Non-pigmented ciliary epithelial cell (primary cell): ENCODE measurements at places on chromosomes 16 and 17.

- no peak for DNase-seq
These were observed 21.7 kb upstream of the VWA3A start for GRCh38 chr16:22070361-22071330.

- DNase-seq: no peak
These were observed 5.6 kb upstream of the CHMP6 start for GRCh38 chr17:80986046-80986445.

DNA sequence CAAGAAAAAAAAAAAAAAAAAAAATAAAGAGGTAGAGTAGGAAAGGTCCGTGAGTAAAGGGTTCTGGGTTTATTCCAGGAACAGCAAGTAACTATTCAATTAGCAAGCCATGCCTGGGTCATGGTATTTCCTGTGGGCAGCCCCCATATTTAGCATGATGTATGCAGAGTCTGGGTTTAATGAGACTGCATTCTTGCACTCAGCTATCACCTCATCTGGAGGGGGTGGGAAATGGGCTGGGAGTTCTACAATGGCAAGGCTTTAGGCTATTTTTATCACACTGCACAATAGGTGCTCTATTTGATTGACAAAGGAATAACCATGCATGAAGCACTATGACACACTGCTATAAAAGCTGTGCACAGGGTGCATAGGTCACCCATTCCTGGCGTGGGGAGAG lies 104.0 kb upstream of the CCL2 start:
- DNase-seq: no peak

DNA sequence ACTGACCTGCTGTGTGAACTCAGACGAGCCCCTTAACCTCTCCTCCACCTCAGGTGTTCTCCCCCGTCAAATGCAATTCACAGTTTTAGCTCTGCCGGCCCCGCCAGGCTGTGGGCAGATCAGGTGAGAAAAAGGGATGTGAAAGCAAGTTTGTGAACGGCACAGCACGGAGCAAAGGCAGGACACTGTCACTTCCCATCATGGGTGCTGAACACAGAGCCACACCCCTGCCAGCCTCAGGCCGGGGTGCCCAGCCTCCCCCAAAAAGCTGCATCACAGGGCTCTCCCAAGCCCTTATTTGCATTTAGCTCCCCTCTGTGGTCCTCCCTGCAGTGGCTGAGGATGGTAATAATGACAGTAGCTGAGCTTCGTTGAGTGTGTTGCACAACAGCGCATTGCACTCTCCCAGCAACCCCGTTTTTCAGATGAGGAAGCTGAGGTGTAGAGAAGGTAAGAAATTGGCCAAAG lies 88.8 kb upstream of the TNRC6C start:
- DNase-seq: no peak

DNA sequence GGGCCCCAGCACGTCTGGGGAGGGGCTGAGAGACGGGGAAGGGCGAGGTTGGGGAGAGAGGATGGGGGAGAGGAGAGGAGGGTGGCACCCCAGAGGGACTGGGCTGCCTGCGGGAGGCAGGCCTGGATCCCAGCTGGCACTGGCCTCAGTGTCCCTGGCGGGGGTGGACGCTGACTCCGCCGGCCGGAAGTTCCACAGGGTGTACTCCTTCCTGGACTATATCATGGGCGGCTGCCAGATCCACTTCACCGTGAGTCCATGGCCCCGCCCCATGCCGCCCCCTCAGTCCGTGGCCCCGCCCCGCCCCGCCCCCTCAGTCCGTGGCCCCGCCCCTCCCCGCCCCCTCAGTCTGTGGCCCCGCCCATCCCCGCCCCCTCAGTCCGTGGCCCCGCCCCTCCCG lies 11.3 kb downstream of the CPNE7 start:
- no peak for DNase-seq

DNA sequence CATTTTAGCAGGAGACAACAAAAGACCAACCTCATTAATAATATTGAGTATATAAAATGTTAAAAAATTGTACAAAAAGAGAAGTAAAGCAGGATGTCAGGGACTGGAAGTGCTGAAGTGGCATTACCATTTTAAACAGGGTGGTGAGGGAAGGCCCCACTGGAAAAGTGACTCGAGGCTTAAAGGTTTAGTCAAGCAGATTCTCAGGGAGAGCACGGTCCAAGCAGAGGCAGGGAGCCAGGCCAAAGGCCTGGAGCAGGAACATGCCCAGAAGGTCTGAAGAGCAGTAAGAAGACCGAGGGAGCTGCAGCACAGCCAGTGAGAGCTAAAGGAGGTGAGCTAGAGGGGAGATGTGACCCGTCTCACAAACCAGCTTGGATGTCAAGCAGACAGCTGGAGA lies 7.6 kb downstream of the XPO6 start:
- DNase-seq: no peak

GRCh38 chr16:53064081-53064578 lies 9.3 kb downstream of the CHD9 start:
- no peak for DNase-seq

GRCh38 chr16:67718668-67719047 lies 458 bp downstream of the GFOD2 start:
- no peak for DNase-seq

- DNase-seq: no peak
These were observed 15.1 kb downstream of the SOCS1 start for GRCh38 chr16:11240636-11241473.

DNA sequence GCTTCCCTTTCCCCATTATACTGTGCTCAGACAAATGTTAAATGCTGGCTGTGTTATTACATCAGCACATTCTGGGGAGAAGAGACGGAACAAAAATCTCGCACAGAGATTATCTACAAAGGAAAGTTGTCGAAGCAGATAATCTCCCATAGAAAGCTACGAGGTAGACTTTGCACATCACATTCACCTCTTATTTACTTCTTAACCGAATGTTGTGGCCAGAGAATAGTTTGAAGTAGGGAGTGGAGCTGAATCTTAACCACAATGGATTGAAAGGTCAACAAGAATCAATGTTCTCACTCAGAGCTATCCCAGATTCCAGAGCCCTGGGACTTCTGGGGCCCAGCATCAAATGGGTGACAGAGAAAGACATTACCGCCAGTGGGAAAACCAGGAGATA lies 28.4 kb upstream of the LONP2 start:
- DNase-seq: no peak

GRCh38 chr16:82192665-82193064 lies 22.6 kb upstream of the MPHOSPH6 start:
- DNase-seq: peak; percentile 48

DNA sequence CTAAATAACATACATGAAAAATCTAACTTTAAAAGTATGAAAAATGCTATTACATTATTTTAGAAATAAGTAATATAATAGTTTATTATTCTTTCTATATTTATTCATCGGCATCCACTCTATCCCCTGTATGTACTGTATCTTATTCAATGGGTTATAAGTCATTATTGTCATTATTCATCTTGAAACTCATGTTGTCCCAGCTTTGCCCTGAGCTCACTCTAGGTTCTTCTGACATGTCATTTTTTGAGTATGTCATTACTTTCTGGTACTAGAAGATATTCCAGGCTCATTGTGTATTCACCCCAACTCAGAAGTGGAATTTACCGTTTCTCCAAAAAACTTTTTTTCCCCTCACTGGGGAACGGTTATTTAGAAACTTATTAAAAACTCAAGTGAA lies 53.0 kb upstream of the MNT start:
- no peak for DNase-seq

DNA sequence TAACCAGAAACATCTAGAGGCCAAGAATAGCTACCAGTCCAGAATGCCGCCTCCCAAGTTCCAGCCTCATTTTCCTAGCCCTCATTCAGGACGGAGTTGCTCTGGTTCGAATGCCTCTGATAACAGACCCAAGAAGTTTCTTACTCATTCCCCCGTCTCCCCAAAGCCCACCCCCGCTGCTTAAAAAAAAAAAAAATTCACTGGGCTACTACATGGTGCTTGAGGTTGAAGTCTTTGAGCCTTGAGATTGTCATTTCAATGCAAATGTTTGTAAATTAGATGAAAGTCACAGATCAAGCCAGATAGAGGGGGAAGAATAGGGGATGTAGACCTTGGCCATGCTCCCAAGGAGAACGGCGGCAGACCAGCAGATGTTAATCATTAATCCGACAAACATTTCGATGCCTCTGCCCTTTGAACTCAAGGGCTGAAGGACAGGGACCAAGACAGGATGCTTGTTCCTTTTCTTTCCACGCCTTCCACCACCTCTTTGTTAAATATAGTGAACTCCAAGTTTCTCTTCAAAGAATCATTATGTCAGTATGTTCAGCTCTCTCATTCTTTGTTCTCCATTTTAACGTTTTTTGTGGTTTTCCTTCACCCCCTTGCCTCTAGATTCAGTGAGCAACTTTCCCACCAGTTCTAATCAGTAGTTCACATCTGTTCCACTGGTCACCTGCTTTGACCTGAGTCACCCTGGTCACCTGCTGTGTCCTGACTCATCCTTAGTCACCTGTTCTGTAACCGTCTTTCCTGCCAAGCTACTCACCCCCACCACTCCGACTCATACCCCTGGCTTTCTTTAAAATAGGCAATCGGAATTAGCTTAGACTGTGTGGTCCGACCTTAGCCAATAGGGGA lies 190.3 kb downstream of the CPPED1 start:
- no peak for DNase-seq

DNA sequence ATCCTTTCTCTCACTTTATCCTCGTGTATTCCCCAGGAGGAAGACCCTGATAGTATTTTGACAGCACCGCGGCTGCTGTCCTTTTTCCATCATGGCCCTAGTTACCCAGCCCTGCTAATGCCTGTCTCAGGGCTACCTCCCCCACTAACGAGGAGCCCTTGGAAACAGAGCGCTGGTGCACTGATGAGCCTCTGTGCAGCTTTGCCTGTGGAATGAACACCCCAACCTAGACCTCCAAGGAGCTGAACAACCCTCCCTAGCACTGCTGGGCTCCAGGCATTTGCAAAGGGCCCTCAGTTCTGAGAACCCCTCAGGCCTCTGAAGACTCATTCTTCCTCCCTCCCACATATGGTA lies 23.3 kb upstream of the CCL1 start:
- DNase-seq: no peak

DNA sequence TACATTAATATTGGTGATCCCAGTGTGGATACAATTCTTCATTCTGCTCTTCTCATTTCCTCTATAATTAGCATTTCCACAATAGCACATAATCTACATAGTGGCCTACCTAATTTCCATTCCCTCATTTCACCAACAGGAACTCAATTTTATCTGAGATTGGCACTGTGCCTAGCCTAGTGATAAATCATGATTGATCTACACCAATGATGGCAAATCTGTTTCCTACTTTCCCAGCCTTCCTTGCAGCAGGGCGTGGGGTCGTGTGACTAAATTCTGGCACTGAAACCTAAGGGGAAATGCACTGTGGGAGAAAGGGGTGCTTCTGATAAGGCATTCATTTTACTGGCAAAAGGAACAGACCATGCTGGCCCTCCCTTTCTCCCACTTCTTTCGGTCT lies 66.6 kb upstream of the TOM1L1 start:
- no peak for DNase-seq
